Neuronal stem cell (in vitro differentiated cells): ENCODE measurements at places on chromosomes 13 and 19.

DNA sequence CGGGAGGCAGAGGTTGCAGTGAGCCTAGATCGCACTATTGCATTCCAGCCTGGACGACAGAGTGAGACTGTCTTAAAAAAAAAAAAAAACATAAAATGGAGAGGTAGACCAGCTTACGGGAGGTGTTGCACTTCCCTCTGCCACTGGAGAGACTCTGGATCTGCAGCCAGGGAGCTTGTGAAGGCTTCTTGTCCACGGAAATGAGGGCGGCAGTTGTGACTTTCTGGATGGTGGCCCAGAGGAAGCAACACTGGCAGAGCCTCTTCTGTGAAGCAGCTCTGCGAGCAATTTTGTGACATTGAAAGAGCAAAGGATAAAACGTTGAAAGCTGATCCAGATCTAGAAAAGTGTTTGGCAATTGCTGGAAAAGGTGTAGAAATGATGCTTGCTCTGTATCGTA is 10.4 kb downstream of the SPINT2 start:
- DNase-seq, result no peak

GRCh38 chr13:97280478-97280877 is 58.3 kb downstream of the MBNL2 start:
- no peak for DNase-seq

- no peak for DNase-seq
Measured at GRCh38 chr19:1116726-1117581, 13.2 kb downstream of the GPX4 start.

- DNase-seq, result no peak
Measured at GRCh38 chr13:32951580-32951979, 64.6 kb upstream of the KL start.

GRCh38 chr19:548886-549830 is 5.3 kb downstream of the GZMM start:
- no peak for DNase-seq

GRCh38 chr13:101649488-101650126 is 197.1 kb downstream of the ITGBL1 start:
- no peak for DNase-seq

DNA sequence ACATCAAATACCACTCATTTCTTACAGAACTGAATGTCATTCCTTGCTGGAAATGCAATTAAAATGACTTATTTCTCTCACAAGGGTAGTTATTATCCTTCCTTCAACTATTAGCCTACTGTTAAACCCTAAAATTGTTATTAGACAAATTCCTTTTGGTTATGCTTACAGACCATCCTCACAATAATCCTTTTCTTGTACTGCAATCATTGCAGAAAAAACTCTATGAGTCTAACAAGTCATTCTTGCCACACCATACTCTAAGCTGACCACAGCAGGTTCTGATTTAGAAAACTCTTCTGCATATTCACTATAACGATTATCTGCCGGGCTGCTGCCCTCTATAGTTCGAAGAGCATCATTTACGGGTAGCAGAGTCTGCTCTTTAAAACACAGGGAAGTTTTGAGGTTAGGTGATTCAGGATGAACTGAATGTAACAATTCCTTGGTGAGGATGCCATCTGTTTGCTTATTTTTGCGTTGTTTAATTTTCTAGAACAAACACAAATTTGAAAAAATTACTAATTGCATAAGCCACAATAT is 38.2 kb downstream of the MTMR6 start:
- no peak for DNase-seq

DNA sequence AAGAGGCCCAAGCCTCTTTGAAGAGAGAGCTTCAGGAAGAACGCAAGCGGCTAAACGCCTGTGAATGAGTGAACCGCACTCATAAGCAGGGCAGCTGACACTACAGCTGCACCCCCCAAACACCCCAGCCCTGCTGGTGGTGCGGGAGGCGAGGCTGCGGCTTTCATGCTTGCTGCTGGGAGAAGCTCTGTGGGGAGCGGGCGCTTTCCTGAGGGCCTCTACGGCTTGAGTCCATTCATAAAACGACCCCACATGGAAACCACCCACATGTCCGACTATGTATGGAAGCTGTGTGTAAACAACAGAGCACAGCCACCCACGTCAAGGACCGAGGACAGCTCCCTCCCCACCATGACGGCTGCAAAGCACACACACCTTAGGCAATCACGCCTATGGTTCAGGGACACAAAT is 5.5 kb downstream of the AP3D1 start:
- no peak for DNase-seq

DNA sequence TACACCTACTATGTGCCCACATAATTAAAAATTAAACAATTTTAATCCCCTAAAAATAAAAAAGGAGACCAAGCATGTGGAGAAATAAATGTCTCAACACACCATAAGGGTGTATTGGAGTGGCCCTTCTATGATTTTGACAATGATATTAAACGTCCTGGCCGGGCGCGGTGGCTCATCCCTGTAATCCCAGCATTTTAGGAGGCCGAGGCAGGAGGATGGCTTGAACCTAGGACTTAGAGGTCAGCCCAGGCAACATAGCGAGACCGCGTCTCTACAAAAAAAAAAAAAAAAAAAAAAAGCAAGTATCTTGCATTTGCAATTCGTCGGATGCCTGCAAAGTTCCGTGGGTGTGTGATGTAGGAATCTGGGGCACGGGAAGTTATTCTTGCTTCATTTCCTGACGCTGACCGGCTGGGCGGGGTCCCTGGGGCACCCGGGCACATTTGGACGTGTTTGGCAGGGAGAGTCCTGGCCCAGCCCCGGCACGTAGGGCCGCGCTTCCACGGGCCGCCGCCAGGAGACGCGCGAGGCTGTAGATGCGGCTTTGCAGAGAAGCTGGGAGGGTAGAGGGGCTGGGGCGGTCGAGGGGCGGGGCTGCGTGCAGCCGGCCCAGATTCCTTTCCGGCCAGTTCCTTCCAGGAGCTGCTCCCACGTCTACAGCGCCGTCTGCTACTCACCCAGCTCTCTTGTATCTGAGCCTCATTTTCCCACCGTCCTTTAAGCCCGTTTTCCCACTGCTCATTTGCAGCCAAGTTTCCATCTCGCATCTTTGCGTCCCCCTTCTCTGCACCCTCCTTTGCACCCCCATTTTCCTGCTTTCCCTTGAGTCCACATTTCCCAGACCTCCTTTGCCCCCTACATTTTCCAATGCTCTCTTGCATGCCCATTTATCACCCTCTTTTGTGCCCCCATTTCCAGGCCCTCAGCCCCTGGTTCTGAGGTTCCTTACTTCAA is 2.2 kb upstream of the TSPAN16 start:
- DNase-seq, result peak; percentile 88

- DNase-seq, result no peak
Measured at GRCh38 chr13:50531917-50532899, 311.3 kb downstream of the DLEU7 start.

GRCh38 chr19:33689138-33689746 is 67.5 kb downstream of the CHST8 start:
- no peak for DNase-seq

DNA sequence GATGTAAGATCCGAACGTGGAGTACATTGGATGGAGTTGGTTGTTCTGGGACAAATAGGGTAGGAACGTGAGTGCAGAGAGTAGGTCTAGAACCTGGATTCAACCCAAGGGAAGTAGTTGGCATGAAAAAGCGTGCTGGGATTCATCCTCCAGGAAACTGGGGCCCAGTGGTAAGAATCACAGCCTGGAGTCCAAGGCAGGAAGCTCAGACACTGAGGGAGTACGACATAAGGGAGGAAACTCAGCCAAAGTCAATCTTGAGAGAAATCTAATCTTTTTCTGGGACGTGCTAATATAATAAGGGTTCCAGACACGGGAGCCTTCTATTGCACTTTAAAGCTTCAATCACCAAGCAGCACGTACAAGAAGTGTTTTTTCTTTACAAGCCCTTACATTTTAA is 46.4 kb downstream of the DLEU7 start:
- DNase-seq, result no peak

GRCh38 chr19:35214766-35215422 is 13.6 kb downstream of the FAM187B start:
- DNase-seq, result no peak

DNA sequence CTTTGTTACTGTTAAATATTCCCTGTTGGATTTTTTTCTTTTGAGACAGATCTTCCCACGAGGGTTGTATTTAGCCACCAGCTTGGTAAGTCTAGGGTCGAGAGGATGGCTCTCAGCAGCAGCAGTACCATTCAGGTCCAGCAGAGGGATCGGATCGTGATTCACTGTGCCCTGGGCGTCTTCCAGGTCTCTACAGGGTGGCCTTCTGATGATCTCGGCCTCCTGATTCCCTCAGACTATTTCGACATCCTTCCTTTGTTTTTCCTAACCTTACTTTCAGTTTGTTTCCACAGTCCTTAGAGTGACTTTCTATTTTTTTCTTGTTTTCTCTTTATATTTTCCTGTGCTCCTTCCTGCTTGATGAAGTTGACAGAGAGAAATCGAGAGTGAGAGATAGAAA is 1436.9 kb downstream of the UQCRFS1 start:
- DNase-seq, result no peak

DNA sequence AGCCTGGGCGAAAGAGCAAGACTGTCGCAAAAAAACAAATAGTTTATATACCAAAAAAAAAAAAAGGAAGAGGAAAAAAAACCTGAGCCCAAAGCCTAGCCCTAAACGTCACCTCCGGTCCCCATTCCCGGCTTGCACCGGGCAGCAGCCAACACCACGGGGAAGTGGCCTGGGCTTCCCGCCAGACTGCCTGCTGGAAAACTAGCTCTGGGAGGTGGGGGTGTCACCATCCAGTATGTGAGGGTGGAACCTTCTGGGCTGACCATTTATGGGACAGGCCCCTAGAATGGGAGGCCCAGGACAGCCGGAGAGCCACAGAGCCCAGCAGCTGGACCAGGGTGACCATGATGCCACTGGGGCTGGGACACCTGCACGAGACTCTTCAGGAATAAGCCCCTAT is 37.3 kb downstream of the IL12RB1 start:
- no peak for DNase-seq

DNA sequence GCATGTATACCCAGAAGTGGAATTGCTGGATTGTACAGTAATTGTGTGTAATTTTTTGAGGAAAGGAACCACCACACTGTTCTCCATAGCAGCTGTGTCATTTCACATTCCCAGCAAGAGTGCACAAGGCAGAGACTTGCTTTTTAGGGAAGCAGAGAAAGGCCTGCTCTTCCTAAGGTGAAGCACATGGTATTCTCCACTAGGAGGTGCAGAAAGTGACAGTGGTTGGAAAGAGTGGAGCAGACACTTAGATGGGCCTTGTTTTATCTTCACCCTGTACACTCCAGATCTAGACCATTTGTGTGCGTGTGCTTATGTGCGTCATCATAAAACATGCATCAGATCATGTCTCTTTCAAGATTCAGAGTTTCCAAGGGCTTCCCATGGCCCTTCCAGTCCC is 35.0 kb downstream of the FAM124A start:
- DNase-seq, result no peak

- no peak for DNase-seq
Measured at GRCh38 chr13:97460004-97460775, 26.2 kb downstream of the RAP2A start.

- no peak for DNase-seq
Measured at GRCh38 chr13:30032263-30032662, 181.8 kb upstream of the UBL3 start.

DNA sequence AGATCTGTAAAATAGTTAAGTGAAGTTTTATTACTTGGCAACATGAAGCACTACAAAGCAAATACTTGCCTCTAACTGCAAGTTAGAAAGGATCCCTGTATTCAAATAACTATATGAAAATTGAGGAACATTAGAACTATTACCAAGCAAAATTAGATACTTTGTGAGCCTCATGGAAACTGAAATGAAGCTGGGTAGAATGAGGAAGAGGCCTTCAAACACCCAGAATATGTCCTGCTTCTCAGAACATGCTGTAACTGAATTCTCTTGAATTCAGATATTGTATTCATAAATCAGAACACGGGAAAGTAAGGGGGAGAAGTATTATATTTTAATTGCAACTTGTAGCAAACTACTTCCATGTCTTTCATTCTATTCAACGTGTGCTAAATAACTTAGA is 947.9 kb downstream of the PCDH17 start:
- DNase-seq, result no peak

DNA sequence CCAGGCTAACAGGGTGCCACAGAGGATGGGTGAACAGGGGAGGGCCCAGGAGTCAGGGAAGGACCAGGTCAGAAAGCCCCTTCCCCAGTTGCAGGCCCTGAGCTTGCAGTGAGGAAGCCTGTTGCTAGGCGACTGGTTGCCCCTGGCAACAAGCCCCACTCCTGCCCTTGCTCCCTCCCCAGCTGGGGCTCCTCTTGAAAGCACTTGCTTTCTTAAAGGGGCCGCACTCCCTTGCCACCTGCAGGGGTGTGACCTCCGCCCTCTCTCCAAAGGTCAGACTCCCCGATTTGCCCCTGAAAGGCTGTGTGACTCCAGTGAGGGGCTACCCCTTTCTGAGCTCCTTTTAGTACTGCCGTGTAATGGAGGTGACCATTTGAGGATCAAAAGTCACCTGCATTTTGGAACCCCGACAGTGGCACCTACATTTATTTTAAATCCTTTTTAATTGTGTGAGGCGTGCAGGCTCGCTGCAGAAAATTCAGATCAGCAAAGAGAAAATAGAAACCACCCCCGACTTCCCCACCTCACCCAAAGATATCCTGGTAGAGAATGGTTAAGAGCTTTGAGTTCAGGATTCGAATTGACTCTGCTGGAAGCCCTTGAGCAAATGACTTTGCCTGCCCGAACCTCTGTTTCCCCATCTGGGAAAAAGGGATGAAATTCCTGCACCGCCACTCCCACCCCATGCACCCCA is 4.8 kb downstream of the FCHO1 start:
- DNase-seq, result peak; percentile 87

DNA sequence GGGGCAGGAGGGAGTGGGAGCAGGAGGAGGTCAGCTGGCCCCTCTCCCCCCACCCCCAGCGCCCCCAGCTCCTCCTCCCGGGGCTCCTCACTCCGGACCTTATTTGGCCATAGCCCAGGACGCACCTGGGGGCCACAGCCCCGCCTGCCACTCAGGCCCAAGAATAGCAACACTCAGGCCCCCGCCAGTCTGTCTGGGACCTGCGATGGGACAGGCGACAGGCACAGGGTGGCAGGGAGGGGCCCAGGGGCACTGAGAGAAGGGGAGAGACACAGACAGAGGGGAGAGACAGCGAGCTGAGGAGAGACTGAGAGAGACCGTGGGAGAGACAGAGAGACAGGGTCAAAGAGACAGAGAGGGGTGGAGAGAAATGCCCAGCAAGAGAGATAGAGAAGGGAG is 10.2 kb downstream of the JOSD2 start:
- DNase-seq, result no peak

- DNase-seq, result no peak
Measured at GRCh38 chr19:36377541-36378178, 1.3 kb downstream of the ZFP14 start.

- no peak for DNase-seq
Measured at GRCh38 chr13:80757694-80758093, 416.8 kb upstream of the SPRY2 start.

GRCh38 chr13:39448834-39449233 is 154.2 kb downstream of the LHFPL6 start:
- no peak for DNase-seq

GRCh38 chr19:3154957-3155736 is 19.3 kb downstream of the GNA15 start:
- DNase-seq, result no peak

DNA sequence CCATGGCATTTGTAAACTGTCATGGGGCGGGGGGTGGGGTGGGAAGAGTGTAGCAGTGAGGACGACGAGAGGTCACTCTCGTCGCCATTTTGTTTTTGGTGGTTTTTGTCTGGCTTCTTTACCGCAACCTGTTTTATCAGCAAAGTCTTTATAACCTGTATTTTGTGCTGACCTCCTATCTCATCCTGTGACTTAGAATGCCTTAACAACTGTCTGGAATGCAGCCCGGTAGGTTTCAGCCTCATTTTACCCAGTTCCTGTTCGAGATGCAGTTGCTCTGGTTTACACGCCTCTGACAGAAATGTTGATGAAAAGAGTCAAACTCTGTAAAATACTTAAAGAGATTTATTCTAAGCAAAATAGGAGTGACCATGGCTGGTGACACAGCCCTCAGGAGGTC is 852.0 kb downstream of the DACH1 start:
- DNase-seq, result no peak
